ENCODE measurements at places on chromosomes 3 and 15.

DNA sequence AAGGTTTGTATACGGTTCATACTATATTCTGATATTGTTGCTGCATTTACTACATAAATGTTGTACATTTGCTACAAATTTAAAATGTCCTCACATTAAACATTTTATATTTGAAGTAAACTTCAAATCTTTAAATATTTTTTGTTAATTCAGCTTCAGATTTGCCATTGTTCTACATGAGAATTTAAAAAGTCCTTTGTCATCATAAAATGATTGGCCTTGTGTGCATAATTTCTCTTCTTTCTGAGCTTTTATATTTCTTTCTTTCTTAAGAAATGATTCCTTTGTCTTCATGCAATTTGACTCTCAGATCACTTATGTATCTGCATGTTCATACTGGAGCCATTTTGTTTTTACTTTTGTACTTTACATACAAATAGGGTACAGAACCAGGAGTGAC, 28.0 kb downstream of the DNAJC19 start:
- no peak for DNase-seq

GRCh38 chr3:156334841-156335545, 214.6 kb downstream of the KCNAB1 start:
- no peak for DNase-seq

DNA sequence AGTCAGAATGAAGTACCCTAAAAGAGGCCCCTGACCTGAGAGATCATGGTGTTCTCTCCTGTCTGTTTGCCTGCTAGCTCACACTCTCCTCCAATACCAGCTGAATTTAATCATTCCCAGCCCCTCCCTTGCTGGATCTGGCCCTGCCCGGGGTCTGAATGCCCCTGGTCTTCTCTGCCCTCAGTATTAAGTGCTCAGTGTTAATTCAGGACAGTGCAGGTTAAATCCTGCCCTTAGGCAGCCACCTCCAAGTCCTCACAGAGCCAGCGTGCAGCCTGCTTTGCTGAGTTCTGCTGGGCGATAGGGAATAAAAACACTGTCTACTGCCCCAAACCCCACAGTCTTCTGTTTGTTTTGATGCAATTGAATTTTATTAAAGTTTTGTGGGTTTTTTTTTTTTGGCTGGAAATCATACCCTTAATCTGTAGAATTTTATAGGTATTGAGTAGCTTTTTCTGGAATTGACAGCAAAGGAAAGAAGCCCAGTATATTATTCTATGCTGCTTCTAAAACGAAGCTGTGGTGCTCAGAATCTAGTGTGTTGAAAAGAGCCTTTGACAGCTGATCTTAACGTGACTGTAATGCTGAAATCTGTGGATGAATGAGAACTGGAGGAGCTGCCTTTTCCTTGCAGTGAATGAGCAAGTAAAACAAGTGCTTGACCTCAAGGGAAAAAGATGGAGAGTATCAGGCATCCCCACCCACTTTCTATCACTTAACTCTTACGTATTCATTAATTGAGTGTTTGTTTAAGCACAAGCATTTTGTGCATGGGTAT, 12.3 kb upstream of the BDH1 start:
- no peak for DNase-seq

DNA sequence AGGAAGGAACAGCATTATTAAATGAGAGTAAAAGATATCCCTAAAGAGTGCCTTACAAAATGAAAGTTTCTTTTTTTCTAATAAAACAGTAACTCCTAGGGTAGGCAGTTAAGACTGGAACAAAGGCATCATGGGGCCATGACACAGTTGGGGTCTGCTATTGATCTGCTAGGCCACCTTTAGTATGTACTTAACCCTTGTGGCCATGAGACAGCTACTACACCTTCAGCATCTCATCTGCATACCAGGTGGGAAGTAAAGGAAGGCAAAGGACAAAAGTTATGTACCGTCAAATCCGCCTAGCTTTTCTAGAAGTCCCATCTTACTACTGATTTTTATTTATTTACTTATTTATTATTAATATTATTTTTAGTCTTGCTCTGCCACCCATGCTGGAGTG, 93.8 kb upstream of the FHIT start:
- no peak for DNase-seq

GRCh38 chr3:45676325-45677032, 12.7 kb upstream of the SACM1L start:
- no peak for DNase-seq

- DNase-seq: no peak
Measured at GRCh38 chr3:36373084-36373483, 7.2 kb upstream of the STAC start.

GRCh38 chr15:61951949-61952348, 108.3 kb downstream of the VPS13C start:
- DNase-seq: no peak

DNA sequence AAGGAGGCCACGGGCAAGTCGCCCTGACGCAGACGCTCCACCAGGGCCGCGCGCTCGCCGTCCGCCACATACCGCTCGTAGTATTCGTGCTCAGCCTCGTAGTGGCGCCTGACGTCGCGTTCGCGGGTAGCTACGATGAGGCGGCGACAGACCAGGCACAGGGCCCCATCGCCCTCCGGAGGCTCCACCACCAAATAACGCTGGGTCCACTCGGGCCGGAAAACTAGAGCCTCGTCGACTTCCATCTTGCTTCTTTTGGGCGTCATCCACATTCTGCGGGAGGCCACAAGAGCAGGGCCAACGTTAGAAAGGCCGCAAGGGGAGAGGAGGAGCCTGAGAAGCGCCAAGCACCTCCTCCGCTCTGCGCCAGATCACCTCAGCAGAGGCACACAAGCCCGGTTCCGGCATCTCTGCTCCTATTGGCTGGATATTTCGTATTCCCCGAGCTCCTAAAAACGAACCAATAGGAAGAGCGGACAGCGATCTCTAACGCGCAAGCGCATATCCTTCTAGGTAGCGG, at the start of gene EPM2AIP1:
Gene EPM2AIP1 (minus strand): TSS at position 326 of the 520 bp plus-strand sequence. CDS start 54 bp downstream, at position 272.
- DNase-seq: no peak

DNA sequence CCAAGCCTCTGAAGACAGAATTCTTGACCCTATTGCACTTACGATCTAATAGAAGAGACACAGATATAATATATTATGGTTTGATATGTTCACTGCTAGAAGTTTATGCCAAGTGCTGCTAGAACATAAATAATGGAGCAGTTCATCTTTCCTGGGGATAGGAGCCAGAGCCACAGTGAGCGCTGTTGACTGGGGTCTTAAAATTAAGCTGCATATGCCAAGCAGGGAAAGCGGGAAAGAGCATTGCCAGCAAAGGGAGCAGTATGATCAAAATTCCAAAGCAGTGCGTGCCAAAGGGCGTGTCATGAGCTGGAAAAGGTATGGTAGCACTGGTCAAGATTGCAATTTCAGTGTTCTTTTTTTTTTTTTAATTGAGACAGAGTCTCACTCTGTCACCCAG, 49.1 kb upstream of the ABHD2 start:
- no peak for DNase-seq

GRCh38 chr3:175983379-175983778, 1124.2 kb downstream of the NAALADL2 start:
- no peak for DNase-seq

DNA sequence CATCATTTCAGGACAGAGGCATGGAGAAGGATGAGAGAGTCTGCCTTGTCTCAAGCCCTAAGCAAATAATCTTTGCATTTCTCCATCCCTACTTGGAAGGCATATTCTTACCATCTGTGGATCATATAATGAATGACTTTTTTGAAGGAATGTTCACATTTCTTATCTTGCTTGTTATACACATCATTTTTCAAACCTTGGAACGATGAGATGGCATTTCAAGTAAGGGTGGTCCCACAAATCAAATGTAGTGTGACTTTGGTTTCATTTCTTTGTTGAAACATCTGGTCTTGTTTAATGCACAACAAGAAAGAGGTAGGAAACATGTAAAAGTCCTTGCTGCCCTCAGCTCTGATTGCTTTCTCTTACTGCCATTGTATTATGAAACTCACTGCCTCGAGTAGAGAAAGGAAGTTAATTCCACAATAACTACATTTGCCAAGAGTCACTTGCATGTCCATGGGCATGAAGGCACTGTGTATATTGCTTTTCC, 32.1 kb downstream of the RBMS3 start:
- no peak for DNase-seq

DNA sequence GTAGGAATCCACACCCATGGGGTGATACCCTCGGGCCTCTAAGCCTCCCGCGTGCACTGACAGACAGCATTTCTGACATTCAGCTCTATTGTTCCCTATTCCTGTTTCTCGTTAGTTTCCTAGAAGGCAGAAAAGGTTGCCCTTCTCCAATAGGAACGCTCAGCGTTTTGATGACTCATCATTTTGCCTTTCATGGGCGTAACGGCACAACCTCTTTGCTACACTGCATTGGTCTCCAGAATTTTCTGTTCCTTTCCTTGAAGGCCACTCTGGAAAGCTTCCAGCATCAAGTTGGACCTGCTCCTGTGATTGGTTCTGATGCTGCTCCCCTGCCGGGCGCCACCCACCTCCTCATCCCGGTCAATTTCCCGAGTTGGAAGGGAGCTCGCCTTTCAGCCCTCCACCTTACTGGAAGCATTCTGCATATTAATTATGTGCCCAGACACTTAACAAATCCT, 13.0 kb upstream of the TNK2 start:
- no peak for DNase-seq

GRCh38 chr3:11386465-11387113, 114.4 kb downstream of the ATG7 start:
- DNase-seq: no peak

DNA sequence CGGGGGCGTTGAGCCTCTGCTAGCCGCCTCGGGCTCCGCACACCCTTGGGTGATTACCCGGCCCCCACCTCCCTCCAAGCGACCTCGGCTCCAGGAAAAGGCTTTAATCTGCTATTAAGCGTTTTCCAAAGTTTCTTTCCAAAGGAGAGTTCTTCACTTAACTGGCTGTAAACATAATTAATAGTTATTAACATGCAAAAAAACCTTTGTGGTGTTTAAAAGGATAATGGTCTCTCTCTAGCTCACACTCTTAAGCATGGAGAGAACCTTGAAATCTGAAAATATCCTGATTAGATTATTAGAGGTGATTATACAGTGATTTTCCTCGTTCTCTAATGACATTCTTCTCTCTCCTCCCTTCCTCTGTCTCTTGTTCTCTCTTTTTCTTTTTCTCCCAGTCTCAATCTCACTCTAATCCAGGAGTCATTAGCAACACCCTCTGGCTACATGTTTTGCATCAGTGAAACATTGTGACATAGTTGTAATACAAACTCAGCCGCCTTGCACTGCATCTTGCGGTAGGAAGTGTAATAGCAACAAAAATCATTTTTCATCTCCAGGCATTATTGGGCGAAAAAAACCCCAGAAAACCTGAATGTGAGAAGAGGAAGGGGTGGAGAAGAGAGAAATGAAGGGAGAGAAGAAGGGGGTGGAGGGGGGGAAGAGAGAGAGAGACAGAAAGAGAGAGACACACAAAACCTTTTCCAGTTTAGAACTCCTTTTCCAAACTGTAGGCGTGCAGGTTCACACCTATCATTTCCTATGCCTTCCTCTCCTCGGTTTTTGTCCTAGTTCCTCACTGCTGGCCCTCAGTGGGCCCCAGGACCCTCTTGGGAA, 24.4 kb downstream of the NR2F2 start:
- no peak for DNase-seq

DNA sequence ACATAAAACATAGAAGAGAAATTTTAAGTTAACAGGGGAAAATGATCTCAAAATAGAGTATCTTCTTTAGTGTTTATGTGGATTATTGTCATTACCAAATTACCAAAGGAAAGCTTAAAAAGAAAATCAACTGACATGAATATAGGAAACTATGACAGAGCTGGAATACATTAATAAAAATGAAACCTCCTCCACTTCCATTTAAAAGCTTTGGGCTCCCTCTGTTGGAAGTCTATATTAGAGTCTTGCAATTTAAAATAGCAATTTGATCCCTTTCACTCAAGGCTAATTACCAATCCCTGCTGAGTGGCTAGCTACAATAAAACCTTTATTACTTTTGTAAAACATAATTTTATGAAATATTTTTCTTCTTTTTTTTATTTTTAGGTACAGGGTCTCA, 61.4 kb upstream of the IMPG2 start:
- no peak for DNase-seq

DNA sequence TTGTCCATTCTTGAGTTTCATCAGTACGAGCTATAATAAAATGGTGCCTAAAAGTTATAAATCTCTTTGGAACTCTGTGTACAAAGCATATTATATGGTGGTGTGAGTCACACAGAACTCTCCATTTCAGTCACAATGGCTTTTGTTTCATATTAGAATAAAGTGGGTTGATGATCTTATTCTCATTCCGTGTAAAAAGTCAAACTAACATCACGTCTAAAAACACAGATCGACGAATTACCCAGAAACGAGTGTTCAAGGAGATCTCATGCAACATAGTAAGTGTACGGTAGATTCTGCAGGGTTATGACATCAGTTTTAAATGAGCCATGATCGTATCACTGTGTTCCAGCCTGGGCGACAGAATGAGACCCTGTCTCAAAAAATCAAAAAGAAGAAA, 122.4 kb downstream of the FOXP1 start:
- DNase-seq: no peak

- DNase-seq: no peak
Measured at GRCh38 chr3:152445212-152445611, 176.5 kb downstream of the MBNL1 start.

DNA sequence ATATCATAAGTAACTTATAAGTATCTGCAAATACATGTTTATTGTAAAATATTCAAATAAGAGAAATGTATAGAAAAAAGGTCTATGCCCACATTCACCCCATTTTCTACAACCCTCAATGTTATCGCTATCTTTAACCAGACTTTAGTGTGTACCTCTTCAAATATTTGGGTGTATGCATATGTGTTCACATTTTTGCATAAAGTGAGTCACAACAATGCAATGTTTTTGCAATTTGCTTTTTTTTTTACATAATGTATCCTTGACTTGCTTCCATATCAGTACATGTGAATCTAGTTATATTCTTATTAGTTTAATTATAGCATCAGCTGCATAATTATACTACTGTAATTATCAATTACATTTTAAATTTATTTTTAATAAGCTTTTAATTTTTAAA, 117.3 kb upstream of the LYSMD4 start:
- DNase-seq: no peak

DNA sequence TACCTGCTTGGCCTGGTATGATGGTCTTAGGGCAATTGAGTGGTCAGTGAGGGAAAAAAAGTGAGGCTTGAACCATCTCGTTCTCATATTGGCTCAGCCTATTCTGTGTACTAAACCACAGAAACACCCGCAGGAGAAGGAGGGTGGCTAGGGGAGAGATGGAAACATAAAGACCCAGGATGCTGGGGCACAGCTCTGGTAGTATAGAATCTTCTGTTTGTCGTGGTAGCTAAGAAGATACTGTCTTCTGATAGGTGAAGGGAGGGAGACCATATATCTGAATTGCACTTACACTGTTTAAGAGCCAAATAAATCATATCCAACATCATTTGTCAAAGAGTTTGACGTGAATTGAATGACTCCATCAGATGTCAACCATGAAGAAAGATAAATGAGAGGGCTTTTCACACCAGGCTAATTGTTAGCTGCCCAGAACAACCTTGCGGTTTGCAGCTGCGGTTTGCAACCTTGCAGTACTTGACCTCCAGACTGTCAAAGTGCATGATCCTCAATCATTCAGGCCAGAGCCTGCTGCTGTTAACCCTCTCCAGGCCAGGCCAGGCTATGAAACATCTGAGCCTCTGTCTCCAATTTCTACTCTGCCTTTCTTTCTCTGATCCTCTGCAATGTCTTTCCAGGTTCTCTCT, 40.9 kb upstream of the PIK3R4 start:
- DNase-seq: no peak

GRCh38 chr3:65347166-65347565, 659.4 kb upstream of the ADAMTS9 start:
- no peak for DNase-seq

Data from stimulated activated CD4-positive, alpha-beta T cell treated with anti-CD3 and anti-CD28 coated beads, TNF-alpha, amount 100 ng/mL, for 1 hour (primary cell).